Bronchus fibroblast of lung (primary cell): ENCODE measurements at places on chromosomes 3 and 15. TPM values are rescaled to one million over a fixed set of nuclear protein-coding genes. Genes with fewer than 3 reads are reported as not detected.

CPNE9 gene
- under 0.01 and 0.17 TPM in 2 replicates for total RNA-seq

FGD5 gene
- total RNA-seq, result under 0.01 and 0.30 TPM in 2 replicates

MDFIC2 gene
- total RNA-seq, result not detected in 2 replicates

POC1A gene
- 29.1 and 31.1 TPM in 2 replicates for total RNA-seq

CHRFAM7A gene
- 0.15 TPM in 1 of 2 replicates, not detected in the other for total RNA-seq

EHHADH gene
- 6.2 and 7.9 TPM in 2 replicates for total RNA-seq

SKOR1 gene
- 0.17 TPM in 1 of 2 replicates, not detected in the other for total RNA-seq

CADPS gene
- 0.50 and 0.74 TPM in 2 replicates for total RNA-seq

ZPLD1 gene
- total RNA-seq, result not detected in 2 replicates

LRRFIP2 gene
- 34.8 and 43.2 TPM in 2 replicates for total RNA-seq

EPHA3 gene
- 0.15 and 0.17 TPM in 2 replicates for total RNA-seq

PPP1R14D gene
- not detected in 2 replicates for total RNA-seq

LRTM1 gene
- total RNA-seq, result not detected in 2 replicates

CMTM8 gene
- total RNA-seq, result 1.0 and 1.5 TPM in 2 replicates

VPS33B gene
- total RNA-seq, result 10.6 and 11.3 TPM in 2 replicates

CIDEC gene
- total RNA-seq, result 0.15 and 0.17 TPM in 2 replicates

CSPG4 gene
- total RNA-seq, result 72.4 and 79.4 TPM in 2 replicates

SPINT1 gene
- 2.5 and 4.3 TPM in 2 replicates for total RNA-seq

IL16 gene
- total RNA-seq, result 0.34 and 1.0 TPM in 2 replicates

CCR4 gene
- not detected in 2 replicates for total RNA-seq

FANCD2 gene
- total RNA-seq, result 26.2 and 38.7 TPM in 2 replicates

NSUN3 gene
- total RNA-seq, result 3.3 and 8.2 TPM in 2 replicates
